Activated CD4-positive, alpha-beta memory T cell treated with anti-CD3 and anti-CD28 coated beads, Interleukin-2, amount 10 ng/mL, durations not matched to agents 7 days and 5 days (primary cell): ENCODE measurements at places on chromosomes 13 and 19. TPM values are rescaled to one million over a fixed set of nuclear protein-coding genes. Genes with fewer than 3 reads are reported as not detected.

Gene IRGC
- total RNA-seq, result not detected

GRCh38 chr19:28691683-28692082, 521.3 kb downstream of the UQCRFS1 start:
- no peak overlapping the region for H3K4me3 ChIP-seq
- DNase-seq, result no peak
- H3K36me3 ChIP-seq, result no peaks in the 10 kb centered on the region
- no peaks in the 10 kb centered on the region for H3K4me1 ChIP-seq

DNA sequence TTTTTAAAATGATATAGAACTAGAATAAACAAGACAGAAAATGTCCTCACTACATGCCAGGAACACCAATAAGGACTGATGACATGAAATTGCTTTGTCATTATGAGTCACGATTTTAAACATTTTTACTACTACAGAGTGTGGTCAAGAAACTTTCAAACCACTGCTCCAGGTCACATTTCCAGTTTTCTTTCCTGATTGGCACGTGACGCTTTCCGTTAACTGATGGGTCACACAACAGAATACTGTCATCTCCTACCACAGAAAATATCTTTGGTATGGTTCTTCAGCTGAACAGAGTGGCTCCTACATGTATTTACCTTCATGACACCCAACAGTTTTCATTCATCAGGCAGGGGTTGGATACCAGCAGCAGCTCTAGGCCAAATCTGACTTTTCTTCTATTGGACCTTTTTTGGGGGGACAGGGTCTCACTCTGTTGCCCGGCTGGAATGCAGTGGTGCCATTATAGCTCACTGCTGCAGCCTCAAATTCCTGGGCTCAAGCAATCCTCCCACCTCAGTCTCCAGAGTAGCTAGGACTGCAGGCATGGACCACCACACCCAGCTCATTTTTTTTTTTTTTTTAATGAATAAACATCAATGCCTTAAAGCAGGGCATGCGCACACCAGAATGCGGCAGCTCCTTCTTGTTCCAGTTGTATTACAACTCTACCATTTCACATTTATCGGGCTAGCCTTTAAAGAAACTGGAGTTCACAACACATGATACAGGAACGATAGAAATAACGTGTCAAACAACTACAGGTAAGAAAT, 147.4 kb downstream of the RNF17 start:
- DNase-seq, result no peak
- no peak overlapping the region for H3K4me3 ChIP-seq
- H3K36me3 ChIP-seq, result peaks cover 37% of the 10 kb centered on the region

Gene TJP3
- total RNA-seq, result 1.7 TPM

Gene SRRM5
- 0.28 TPM for total RNA-seq

- H3K27me3 ChIP-seq, result no peaks in the 10 kb centered on the region
- DNase-seq, result no peak
- H3K36me3 ChIP-seq, result no peaks in the 10 kb centered on the region
- no peak overlapping the region for H3K4me3 ChIP-seq
- H3K27ac ChIP-seq, result no peak overlapping the region
These were observed 795.3 kb downstream of the SLITRK1 start for GRCh38 chr13:83086948-83087347.

Gene PTGER1
- 1.3 TPM for total RNA-seq

- no peaks in the 10 kb centered on the region for H3K36me3 ChIP-seq
- no peak overlapping the region for H3K27ac ChIP-seq
These were observed 178.6 kb downstream of the RBM26 start for GRCh38 chr13:79227418-79227817.

DNA sequence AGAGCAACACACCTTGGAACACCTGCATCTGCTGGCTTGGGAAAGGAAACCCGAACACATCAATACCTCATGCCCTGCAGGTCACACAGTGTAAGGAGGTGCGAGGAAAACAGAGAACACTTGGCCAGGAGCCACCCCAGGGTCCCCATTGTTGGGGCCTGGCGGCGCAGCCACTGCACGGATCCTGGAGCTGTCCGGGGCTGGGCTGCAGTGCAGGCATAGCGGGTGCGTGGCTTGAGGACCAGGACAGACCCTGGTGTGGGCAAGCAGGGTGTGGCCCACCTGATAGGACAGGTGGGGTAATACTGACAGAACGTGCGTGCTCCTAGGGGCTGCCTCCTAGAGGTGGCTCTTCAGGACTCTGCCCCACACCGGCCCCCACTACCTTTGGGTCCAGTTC, 16.8 kb upstream of the TMEM160 start:
- DNase-seq, result no peak
- no peaks in the 10 kb centered on the region for H3K27me3 ChIP-seq
- peaks cover 37% of the 10 kb centered on the region for H3K36me3 ChIP-seq
- no peaks in the 10 kb centered on the region for H3K4me1 ChIP-seq

Gene ZNF761
- total RNA-seq, result 11.9 TPM

DNA sequence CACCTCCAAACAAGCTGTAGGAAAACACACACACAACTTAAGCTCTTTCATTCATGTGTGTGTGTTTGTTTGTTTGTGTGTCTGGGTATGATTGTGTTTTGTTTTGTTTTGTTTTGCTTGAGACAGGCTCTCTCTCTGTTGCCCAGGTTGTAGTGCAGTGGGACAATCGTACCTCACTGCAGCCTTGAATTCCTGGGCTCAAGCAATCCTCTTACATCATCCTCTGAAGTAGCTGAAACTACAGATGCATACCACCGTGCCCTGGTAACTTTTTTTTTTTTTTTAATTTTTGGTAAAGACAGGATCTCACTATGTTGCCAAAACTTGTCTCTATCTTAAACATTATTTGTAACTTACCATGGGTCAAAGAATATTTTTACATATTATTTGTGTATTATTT, 431.7 kb downstream of the SLITRK1 start:
- no peaks in the 10 kb centered on the region for H3K27me3 ChIP-seq
- DNase-seq, result no peak
- H3K4me3 ChIP-seq, result no peak overlapping the region
- no peak overlapping the region for H3K27ac ChIP-seq

DNA sequence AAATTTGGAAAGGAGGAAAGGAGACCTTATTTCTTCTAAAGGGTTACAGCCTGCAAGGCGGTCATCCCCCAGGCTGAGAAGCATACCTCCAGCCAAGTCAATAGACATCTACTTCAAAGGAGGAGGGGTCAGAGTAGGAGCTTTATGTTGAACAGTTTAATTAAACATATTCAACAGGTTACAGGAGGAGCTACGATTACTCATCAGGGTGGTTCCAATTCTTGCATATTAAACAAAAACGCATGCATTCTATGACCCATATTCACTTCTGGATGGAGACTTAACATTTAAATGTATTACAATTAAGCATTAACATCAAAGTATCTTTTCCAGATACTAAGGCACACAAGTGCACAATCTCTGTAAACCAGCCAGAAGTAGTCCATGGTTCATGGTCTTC, 1955.0 kb downstream of the PCDH9 start:
- H3K27ac ChIP-seq, result no peak overlapping the region
- DNase-seq, result no peak
- no peaks in the 10 kb centered on the region for H3K36me3 ChIP-seq
- H3K4me3 ChIP-seq, result no peak overlapping the region
- no peaks in the 10 kb centered on the region for H3K27me3 ChIP-seq
- no peaks in the 10 kb centered on the region for H3K4me1 ChIP-seq

Gene CPAMD8
- total RNA-seq, result 1.4 TPM

DNA sequence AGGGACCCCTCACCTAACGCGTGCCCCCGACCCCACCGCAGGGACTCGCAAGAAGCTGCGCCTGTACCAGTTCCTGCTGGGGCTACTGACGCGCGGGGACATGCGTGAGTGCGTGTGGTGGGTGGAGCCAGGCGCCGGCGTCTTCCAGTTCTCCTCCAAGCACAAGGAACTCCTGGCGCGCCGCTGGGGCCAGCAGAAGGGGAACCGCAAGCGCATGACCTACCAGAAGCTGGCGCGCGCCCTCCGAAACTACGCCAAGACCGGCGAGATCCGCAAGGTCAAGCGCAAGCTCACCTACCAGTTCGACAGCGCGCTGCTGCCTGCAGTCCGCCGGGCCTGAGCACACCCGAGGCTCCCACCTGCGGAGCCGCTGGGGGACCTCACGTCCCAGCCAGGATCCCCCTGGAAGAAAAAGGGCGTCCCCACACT, 4.7 kb upstream of the MYBPC2 start:
- peaks cover 10% of the 10 kb centered on the region for H3K27me3 ChIP-seq
- no peaks in the 10 kb centered on the region for H3K36me3 ChIP-seq
- peaks cover 11% of the 10 kb centered on the region for H3K4me1 ChIP-seq
- DNase-seq, result peak; percentile 40

DNA sequence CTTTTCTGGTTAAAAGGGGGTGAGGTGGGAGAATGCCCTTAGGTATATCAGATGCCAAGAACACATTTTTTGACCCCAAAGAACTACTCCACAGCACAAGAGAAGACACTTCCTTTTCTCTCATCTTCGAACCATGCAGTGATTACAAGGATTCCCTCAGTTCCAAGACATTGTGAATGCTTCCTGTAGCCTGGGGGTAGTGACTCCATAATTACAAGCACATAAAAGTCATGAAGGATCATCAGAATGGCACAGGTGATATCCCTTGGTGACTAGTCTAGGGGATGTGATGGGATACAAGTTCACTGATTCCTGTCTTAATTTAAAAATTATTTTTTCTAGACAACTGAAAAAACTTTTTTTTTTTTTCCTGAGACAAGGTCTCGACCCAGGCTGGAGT, 78.0 kb downstream of the ZC3H13 start:
- H3K27me3 ChIP-seq, result no peaks in the 10 kb centered on the region
- peaks cover 6% of the 10 kb centered on the region for H3K4me1 ChIP-seq
- H3K36me3 ChIP-seq, result peaks cover 78% of the 10 kb centered on the region
- H3K4me3 ChIP-seq, result no peak overlapping the region
- DNase-seq, result no peak
- H3K27ac ChIP-seq, result no peak overlapping the region

GRCh38 chr13:49026851-49027250, 51.1 kb downstream of the FNDC3A start:
- H3K4me3 ChIP-seq, result no peak overlapping the region
- no peak overlapping the region for H3K27ac ChIP-seq
- no peak for DNase-seq
- no peaks in the 10 kb centered on the region for H3K27me3 ChIP-seq
- peaks cover 3% of the 10 kb centered on the region for H3K4me1 ChIP-seq
- H3K36me3 ChIP-seq, result peaks cover 49% of the 10 kb centered on the region

DNA sequence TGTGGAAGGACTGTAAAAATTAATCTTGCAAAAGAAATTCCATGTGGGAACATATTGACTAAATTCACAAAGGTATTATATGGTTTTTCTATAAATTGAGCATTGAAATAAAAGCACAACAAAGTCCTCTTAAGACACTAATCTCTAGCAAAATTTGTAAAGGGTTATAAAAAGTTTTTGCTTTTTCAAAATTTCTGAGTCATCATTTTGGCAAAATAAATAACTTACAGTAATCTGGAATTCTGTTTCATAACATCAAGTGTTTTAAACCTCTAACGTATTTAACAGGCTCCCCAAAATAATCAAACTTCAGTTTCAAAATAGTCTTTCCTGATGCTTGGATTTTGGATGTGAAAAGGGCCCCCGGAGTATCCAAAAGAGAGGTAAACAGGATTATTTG, 26.0 kb downstream of the MED4 start:
- no peak overlapping the region for H3K4me3 ChIP-seq
- no peak overlapping the region for H3K27ac ChIP-seq
- peaks cover 86% of the 10 kb centered on the region for H3K36me3 ChIP-seq
- DNase-seq, result no peak

Gene KCNN1
- not detected for total RNA-seq

DNA sequence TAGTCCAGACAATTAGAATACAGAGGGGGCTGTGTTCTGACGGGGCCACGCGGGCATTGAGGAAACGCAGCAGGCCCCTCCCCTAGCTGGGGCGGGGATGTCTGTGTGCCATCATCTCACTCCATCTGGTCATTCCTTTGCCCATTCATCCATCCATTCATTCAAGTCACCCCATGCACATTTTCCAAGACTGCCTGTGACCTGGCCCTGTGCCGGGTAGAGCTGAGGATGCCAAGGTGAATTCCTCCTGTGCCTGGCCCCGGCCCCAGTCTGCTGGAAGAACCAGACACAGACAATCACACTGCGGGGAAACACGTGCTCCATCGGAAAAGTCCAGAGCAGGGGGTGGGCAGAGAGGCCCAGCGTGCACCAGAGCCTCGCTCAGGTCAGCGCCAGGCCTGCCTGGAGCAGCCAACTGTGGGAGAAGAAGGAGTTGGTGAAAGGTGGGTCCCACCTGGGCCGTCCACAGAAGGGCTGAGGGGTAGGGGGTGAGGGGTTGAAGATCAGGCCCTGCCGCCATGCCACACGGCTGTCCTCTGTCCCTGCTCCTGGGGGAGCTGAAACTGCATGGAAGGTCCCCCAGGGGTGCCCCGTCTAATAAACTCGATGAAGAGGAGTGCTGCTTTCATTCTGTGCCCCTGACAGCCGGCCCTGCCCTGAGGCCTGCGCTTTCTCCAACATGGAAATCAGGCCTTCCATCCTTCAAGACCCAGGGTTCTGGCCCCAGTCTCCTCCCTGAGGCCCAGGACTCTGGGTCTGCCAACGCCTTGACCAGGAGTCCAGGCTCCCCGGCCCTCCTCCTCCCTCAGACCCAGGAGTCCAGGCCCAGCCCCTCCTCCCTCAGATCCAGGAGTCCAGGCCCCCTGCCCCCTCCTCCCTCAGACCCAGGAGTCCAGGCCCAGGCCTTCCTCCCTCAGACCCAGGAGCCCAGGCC, 1.6 kb upstream of the CACNG6 start:
- peaks cover 33% of the 10 kb centered on the region for H3K27me3 ChIP-seq
- no peaks in the 10 kb centered on the region for H3K36me3 ChIP-seq
- H3K4me1 ChIP-seq, result no peaks in the 10 kb centered on the region
- H3K27ac ChIP-seq, result no peak overlapping the region

Gene CPB2
- not detected for total RNA-seq

DNA sequence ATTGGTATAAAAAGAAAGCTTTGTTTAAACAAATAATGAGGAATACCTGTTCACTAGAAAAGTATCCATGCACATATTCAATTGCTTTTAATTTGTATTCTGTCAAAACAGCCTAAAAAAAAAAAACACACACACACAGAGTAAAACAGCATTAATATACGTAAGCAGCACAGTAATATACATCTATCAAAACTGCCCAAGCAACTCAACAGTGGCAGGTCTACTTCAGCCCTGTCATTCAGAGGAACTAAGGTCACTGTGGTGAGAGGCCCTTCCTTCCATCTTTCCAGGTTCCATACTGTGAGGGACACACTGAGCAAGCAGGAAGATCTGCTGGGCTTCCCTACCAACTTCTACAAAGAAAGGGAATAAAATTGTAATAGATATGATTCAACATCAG, 3.8 kb downstream of the PROSER1 start:
- peaks cover 34% of the 10 kb centered on the region for H3K4me1 ChIP-seq
- H3K36me3 ChIP-seq, result peaks cover 16% of the 10 kb centered on the region
- H3K27ac ChIP-seq, result no peak overlapping the region

Gene KIR3DL1
- total RNA-seq, result 0.23 TPM

GRCh38 chr19:18107235-18107634, 9.7 kb downstream of the MAST3 start:
- H3K27me3 ChIP-seq, result peaks cover 7% of the 10 kb centered on the region
- no peak overlapping the region for H3K4me3 ChIP-seq
- no peak overlapping the region for H3K27ac ChIP-seq
- H3K4me1 ChIP-seq, result peaks cover 30% of the 10 kb centered on the region
